Activated CD4-positive, alpha-beta T cell treated with anti-CD3 and anti-CD28 coated beads, Interleukin-2, amount 10 ng/mL, durations not matched to agents 7 days and 5 days (primary cell): ENCODE measurements at places on chromosomes 11 and 22. TPM values are rescaled to one million over a fixed set of nuclear protein-coding genes. Genes with fewer than 3 reads are reported as not detected.

BRSK2 gene
- not detected for total RNA-seq

SEC14L6 gene
- not detected for total RNA-seq

CHRM1 gene
- not detected for total RNA-seq

MS4A3 gene
- total RNA-seq, result not detected

MRGPRD gene
- total RNA-seq, result not detected

IGLL5 gene
- not detected for total RNA-seq

DLG2 gene
- 1.1 TPM for total RNA-seq
